Activated CD4-positive, alpha-beta T cell treated with anti-CD3 and anti-CD28 coated beads for 1 hour (primary cell): ENCODE measurements at places on chromosomes 4 and X.

GRCh38 chrX:1289535-1289934 is 20.9 kb downstream of the CSF2RA start:
- no peak for DNase-seq

DNA sequence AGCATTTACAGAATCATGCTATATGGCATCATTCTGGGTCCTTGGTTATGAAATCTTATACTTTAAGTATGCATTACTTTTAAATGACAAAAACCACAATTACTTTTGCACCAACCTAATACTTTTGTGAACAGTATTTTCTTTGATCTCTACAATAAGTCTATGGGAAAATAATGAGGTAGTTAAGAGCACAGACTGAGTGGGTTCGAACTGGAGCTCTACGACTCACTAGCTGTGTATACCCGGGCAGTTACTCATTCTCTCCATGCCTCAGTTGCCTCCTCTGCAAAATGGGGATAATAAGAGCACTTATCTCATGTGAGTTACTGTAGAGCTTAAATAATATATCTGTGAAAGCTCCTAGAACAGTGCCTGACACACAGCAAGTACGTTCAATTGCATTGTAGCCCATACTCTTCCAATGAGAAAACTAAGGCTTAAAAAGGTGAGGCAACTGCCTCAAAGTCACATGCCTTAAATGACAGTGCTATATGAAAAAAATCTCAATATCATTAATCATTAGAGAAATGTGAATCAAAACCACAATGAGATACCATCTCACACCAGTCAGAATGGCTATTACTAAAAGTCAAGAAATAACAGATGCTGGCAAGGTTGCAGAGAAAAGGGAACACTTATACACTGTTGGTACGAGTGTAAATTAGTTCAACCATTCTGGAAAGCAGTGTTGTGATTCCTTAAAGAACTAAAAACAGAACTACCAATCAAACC is 151.5 kb downstream of the CHIC2 start:
- no peak for DNase-seq

GRCh38 chr4:64266669-64267068 is 142.6 kb downstream of the TECRL start:
- no peak for DNase-seq

DNA sequence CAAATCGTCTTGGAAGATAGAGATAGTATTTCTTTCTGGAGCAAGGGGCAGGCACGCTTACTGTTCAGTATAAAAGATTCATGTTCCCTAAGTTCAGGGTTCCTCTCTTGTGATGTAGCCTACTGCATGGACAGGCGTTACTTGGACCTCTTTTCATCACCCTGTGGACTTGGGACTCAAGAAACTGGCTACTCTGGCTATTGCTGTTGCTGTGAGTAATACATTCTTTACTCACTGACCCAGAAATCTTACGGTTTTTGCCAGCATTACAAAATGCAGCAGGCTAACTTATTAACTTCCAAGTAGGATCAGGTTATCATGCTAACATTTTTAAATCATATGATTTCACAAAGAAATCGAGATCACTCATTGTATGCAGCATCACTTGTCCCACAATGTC is 12.8 kb upstream of the GUCY1B1 start:
- no peak for DNase-seq

GRCh38 chrX:137431693-137432488 is 134.0 kb upstream of the ZIC3 start:
- no peak for DNase-seq
